ENCODE measurements at places on chromosomes 1 and 21.

DNA sequence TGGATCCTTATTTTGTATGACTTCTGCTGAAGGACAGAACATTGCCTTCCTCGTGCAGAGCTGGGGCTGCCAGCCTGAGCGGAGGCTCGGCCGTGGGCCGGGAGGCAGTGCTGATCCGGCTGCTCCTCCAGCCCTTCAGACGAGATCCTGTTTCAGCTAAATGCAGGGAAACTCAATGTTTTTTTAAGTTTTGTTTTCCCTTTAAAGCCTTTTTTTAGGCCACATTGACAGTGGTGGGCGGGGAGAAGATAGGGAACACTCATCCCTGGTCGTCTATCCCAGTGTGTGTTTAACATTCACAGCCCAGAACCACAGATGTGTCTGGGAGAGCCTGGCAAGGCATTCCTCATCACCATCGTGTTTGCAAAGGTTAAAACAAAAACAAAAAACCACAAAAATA is 27.5 kb upstream of the KDM4A start:
- no peak for DNase-seq

- DNase-seq: no peak
Observed at GRCh38 chr21:45824546-45825215, 156.9 kb upstream of the COL6A1 start.

GRCh38 chr1:61269602-61270001 is 187.2 kb downstream of the NFIA start:
- DNase-seq: no peak

GRCh38 chr1:59322394-59322793 is 25.5 kb downstream of the FGGY start:
- no peak for DNase-seq
